Stimulated activated CD4-positive, alpha-beta T cell treated with anti-CD3 and anti-CD28 coated beads, Interleukin-12 subunit alpha, Interleukin-12 subunit beta, amount 100 ng/mL, for 24 hours (primary cell): ENCODE measurements at places on chromosomes 3 and 15.

DNA sequence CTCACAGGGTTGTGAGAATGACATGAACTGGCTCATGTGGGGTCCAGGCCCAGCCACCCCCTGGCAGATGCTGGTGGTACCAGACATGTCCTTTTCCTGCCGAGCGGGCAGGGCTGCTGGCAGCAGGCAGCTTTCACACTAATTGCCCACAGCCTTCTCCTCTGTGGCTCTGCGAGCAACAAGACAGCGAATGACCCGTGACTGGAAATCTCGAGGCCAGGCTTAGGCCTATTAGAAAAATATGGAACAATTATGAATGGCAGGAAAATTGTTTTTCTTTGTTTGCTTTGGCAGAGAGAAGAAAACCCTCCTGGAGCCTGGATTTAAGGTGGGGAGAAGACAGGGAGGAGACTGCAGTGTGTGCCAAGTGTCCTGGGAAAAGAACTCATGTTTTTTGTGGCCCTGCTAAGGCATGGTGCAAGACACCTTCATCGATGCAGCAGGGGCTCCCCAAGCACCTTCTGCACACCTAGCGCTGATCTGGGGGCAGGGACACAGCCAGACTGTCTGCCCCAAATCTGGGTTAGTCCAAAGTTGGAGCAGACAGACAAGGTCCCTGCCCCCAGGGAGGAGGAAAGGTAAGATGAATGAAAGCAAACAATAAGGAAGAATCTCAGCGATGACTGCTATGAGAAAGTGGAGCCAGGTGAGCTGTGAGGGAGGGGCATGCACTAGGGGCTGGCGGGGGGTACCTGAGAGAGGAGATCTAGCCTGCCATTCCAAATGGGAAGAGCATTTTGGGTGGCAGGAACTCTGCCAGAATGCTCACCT lies 193.8 kb upstream of the TLE3 start:
- no peak for DNase-seq

GRCh38 chr3:130093741-130094391 lies 12.2 kb downstream of the ALG1L2 start:
- no peak for DNase-seq

DNA sequence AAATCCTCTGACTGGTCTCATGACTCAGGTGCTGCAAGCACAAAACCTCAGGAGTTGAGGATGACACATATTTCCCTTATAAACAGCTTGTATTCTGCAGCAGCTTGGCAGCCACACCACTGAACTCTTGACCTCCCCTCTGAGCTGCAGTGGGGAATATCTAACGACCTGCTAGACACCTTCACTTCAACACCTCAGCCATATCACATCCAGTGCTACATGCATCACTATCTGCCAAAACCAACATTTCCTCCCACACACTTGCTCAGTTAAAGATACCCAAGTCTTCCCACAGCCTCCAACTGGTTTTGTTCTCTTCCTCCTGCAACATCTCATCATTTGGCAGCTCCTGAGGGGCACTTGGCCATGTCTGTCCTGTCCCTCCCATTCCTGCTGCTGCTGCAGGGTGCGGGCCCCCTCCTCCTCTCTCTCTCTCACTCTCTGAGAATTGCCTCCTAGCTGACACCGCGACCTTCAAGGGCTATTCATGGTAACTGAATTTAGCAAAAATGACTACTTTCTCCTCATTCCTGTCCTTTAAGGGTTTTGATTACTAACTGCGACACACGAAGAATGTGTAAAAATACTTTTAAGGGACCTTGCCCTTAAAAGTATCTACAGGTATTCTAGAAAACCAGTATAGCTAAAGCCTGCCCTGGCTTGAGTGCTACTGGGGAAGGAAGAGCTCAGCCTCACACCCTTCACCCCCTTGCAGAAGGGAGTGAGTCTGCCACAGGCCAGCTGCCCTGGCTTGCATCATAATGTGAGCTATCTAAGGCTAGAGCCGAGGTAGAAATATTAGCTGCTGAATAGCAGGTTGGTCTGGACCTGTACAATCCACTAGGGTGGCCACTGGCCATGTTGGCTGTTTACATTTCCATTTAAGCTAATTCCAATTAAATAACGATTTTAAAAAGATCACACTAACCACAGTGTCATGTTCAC lies 5.0 kb upstream of the CCR9 start:
- no peak for DNase-seq

GRCh38 chr3:34145796-34146195 lies 347.4 kb downstream of the PDCD6IP start:
- DNase-seq, result no peak

GRCh38 chr3:131669600-131669999 lies 166.8 kb upstream of the MRPL3 start:
- DNase-seq, result no peak

DNA sequence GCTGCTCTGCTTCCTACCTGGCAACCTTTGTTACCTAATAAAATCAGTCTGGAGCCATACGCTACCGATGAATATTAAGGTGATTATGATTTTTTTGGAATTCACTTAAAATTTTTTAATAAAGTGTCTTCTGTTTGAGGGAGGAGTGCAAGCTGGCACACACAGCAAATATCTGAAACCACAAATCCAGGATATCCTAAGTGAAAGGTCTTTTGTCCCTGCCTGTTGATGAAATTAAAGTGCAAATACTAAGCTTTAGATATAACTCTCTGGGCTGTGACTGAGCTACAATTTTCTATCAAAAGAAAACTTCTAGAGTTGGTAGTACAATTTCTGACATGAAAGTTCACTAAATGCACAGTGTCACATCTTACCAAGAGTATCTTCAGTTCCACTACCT lies 23.7 kb downstream of the HACD2 start:
- no peak for DNase-seq

DNA sequence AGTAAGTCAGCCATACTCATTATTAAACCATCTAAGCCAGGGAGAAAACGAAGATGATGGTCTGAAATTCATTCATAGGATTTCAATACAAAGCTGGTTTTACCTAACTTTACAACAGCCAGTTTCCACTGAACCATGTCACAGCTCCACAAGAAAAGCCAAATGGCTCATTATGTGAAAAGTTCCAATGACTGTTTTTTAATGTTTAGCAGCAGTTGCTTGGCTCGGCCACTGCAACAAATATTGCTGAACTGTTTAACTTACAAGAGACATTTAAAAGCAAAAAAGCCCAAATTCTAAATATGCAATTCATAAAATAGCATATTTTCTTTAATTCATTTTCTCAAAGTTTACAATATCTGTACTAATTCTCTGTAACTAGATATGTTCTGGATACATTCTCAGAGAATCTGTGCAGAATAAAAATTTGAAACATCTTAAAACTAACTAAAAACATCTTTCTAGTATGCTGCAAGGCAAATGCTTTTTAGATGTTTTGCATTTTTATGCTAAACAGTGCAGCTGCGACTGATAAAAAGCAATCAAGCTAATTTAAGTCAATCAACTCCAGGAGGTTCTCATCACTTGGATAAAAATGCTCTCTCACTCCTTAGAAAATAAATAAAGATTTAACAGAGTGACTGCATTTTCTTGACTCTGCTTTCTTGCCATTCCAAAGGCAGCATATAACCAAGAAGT lies 356.5 kb downstream of the ERC2 start:
- no peak for DNase-seq

DNA sequence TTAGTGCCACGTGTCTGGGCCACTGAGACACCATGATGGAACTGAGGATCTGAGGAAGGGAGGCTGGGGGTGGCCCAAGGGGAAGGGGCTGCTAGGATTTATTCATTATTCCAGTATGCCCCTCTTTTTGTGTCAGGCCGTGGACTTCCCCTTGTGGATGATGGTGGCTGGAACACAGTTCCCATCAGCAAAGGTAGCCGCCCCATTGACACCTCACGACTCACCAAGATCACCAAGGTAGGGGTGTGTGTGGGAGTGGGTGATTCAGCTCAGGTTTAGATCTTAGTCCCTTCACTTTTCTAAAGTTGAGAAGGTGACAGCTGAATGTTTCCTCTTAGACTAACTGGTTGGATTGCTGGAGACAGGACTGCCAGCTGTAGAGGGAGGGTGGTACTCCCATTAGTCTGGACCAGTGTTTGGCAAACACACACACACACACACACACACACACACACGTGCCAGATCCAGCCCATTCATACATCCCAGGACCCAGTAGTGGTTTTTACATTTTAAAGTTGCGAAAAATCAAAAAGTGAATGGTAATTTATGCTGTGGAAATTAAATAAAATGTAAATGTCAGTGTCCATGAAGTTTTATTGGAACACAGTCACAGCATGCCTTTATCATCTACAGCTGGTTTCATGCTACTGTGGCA lies 11.4 kb downstream of the EIF4G1 start:
- DNase-seq, result no peak

DNA sequence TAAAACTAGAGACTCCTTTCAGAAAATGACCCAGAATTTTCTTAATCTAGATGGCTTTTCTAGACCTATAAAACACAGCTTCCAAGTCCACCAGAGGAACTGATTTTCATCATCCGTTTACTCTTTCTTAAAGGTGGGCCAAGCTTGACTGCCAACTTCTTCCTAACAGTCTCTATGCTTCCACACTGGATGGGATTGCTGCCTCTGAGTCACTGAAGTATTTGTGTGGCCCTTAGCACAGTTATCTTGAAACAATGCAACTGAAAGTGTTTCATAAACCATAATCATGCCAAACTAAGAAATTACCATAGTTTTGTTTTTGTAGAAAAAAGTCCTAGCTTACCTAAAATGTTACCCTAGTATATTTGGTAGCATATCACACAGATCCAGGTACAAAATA lies 985.7 kb downstream of the TUSC7 start:
- DNase-seq, result no peak

DNA sequence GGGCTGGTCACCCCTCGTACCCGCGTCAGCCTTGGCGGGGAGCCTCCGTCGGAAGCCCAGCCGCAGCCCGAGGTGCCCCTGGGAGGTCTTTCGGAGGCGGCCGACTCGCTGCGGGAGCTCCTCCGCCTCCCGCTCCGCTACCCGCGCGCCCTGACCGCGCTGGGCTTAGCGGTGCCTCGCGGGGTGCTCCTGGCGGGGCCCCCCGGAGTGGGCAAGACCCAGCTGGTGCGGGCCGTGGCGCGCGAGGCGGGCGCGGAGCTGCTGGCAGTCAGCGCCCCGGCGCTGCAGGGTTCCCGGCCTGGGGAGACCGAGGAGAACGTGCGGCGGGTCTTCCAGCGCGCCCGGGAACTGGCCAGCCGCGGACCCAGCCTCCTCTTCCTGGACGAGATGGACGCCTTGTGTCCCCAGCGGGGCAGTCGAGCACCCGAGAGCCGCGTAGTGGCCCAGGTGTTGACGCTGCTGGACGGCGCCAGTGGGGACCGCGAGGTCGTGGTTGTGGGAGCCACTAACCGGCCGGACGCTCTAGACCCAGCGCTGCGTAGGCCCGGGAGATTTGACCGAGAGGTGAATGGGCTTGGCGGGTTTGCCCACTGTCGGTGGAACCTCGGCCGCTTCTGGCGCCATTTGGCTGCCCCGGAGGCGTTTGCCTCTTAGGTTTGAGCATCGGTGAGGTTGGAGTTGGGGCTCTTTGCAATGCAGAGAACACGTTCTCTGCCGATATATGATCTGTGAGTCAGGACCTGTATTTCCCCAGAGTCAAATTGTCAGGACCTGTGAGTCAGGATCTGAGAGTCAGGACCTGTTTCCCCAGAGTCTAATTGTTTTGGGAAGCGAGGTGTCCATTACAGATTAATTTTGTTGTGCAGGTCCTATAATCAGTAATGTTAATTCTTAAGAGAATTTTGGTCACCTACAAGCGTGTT lies 24.9 kb upstream of the GATM start:
- DNase-seq, result no peak

- no peak for DNase-seq
Observed at GRCh38 chr15:73075160-73075859, 23.0 kb downstream of the NEO1 start.

GRCh38 chr3:78589778-78590177 lies 1178.0 kb downstream of the ROBO1 start:
- DNase-seq, result no peak

DNA sequence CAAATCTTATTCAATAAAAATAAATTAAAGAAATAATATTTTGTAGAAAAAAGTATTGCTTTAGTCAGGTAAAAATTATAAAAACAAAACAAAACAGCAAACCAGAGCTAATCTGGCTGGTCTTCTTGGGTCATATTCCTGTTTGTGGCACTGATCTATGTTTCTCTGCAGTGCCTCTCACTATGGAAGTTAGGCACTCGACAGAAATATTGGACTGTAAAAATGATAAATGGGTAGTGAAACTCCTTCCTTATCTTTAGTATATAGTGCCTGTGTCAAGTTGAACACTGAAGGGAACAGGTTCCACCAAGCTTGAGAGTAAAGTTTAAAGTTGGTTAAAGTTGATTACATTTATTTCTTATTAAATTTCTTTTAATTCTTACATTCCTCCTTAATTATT lies 1195.6 kb upstream of the GBE1 start:
- DNase-seq, result no peak

- no peak for DNase-seq
Observed at GRCh38 chr3:69890691-69891090, 108.8 kb upstream of the SAMMSON start.
